ENCODE measurements at places on chromosomes 3 and 15.

DNA sequence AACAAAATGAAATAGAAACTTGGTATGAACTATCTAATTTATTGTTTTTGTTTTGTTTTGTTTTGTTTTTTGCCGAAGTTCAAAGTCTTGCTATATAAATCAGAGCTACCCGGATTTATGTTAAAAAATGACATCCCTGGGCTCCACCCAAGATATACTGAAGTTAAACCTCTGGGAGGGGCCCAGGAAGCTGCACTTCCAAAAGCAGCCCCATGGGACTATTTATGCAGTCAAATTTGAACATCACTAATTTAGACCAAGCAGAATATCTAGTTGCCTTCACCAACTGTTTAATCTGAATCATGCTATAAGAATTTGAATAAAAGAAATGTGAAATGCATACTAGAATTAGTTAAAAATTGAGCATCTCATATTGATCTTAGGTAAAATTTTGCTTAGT lies 32.2 kb downstream of the PEX5L start:
- DNase-seq = no peak

DNA sequence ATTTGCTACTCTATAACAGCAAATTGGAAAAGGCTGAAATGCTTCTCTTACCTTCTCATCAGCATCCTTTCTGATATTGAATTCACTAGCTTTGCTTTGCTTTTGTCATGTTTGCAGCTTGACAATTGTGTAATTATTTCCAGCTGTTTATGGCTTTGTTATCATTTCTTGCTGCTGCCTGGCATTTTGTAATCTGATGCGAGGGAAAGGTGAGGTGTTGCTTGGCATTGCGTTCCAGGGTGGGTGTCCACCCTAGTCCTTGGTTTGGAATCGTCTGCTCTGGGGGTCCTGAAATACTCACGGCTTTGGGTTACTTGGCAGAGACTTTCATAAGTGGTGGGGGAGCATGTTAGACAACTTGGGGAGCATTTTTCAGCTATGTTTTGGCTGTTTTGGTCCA lies 2.9 kb downstream of the CACNA2D3 start:
- DNase-seq = no peak

DNA sequence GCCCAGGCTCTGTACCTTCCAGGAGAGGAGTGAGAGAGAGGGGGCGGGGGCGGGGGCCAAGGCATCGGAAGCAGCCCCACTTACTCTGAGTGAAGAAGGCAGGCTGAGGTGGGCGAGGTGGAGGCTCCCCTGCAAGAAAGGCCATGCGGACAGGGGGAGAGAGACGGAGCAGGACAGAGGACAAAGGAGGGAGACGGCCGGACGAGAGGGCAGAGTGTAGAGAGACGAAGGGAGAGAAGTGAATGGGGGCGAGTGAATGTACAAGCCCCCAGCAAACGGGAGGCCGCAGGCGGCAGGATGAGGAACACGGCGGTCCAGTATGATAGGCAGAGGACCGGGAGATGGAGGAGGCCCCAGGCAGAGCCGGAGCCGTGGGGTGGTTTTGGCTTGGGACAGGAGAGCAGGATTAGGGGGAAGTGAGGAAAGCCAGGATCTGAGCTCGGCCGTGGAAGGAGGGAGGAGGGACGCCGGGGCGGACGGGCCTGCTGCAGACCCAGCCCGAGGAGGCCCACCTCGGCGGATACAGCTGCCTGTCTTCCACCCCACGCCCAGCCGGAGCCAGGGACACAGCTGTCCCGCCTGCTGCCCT lies 38.8 kb downstream of the TNK2 start:
- DNase-seq = no peak

DNA sequence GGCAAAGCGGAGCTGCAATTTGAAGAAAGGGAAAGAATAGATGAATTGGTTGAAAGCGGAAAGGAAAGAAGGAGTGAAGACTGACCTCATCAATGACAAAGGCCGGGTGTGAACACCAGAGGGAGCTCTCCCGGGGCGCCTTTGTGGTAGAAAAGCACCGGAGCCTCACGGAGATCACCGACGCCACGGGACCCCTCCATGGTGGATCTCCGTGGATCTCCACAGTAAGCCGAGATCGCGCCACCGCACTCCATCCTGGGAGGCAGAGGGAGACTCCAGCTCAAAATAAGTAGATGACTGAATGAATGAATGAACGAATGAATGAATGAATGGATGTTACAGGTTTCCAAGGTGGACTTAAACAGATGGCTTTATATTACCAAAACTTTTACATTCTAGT lies 25.0 kb downstream of the GPR160 start:
- DNase-seq = no peak

GRCh38 chr3:133943639-133944141 lies 48.0 kb upstream of the RAB6B start:
- peak; percentile 91 for DNase-seq

- DNase-seq = no peak
Measured at GRCh38 chr3:111335512-111336303, 206.3 kb upstream of the CD96 start.

GRCh38 chr15:61393524-61393923 lies 164.4 kb upstream of the RORA start:
- no peak for DNase-seq

DNA sequence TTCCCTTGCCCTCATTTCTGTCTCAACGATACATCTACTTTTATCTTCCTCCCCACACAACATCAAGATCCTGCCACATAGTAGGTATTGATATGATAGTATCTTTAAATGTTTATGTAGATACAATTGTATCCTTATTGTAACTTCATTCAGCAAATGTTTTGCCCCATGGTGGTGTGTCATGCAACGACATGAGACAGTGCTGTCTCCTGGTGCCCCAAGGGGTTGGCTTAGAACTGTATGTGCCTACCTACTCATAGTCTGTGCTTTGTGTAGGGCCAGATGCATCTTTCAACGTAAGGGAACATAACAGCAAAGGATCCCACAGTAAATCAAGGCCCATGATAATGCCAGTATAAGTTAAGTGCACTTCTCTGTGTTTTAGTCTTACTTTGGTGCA lies 2.8 kb upstream of the CD47 start:
- DNase-seq = no peak

- DNase-seq = no peak
Measured at GRCh38 chr15:99752556-99752955, 19.3 kb upstream of the LYSMD4 start.

GRCh38 chr15:60081976-60082375 lies 77.9 kb downstream of the FOXB1 start:
- DNase-seq = no peak

GRCh38 chr15:58214591-58215340 lies 76.6 kb downstream of the AQP9 start:
- no peak for DNase-seq

DNA sequence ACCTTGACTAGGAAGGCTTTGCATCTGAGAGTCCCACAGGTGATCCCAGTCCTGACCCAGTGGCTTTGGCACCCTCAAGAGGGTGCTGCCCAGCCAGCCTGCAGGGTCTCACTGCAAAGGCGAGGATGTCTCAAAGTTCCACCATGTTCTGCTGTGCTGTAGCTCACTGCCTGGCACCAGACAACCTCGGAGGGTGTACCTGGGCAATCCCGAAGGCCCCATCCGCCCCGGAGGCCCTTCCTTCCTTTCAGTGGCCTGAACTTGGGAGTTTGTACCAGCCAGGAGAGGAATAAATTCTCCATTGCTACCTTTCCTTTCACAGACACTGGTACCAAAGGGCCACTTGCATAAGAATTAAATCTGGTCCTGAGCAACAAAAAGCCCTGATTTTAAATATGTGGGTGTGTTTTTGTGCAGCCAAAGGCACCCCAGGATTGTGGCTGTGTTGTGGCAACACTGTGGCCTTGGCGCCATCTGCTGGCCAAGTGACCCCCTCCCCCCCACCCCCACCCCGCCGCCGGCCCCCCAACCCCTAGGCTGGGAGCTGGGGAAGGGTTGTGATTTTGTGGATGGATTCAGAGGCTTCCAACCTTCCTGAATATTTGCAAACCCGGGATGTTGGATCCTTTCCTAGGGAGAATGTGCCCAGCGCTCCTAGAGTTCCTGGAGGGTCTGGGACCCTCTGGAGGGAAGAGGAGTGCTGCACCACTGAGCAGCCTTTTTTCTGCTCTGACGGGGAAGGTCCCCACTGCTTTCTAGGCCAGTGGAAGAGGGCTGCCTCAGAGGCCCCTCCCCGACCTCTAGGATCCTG lies 9.7 kb upstream of the PTPN23 start:
- peak; percentile 18 for DNase-seq

DNA sequence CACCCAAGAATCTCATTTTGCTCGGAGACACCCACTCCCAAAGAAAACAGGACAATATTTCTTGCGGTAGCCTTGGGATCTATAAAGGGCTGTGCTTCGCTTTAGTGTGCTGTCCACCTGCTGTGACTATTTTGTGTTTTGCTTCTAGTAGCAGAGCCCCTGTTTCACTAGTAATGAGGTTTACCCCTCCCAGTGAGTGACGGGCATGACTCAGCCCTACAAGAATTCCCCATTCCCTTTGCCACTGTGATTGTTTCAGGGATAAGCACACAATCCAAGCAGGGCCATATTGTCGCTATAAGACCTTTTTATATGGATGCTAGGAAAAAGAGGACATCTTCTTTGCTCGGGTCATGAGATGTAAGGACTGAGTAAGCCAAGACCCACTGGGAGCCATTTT lies 62.5 kb upstream of the FOXB1 start:
- DNase-seq = no peak

DNA sequence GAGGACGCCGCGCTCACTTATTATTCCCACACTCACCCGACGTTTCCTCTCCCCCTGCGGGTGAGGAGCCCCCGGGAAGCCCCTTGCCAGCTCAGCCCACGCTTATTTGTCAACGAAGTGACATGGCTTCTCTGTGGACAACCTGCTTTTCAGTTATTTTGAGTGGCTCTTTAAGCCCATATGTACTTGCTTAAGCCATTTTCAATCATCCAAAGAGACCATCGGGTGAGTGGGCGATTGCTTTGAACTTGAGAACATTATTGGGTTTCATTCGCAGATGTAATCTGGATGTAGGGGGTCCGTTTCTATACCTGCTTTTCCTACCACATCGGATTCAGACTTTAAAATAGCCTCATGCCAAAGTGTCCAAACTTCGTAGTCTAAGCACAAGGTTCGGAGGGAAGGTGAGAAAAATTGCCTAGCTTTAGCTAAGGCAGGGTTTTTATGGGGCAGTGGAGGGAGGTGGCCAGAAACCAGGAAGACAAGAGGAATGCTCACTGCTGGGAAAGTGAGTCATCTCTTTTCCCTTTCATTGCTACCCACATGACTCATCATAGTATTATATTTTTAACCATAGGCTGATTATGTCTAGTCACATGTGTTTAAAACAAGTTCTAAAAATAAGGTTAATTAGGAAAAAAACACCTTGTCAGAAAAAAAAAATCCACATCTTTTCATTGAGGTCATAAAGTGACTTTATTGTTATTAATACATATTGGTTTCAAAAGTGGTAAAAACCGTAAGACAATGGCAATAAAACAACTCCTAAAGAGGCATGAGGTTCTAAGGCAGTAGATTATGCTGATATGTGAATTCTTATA lies 773.1 kb upstream of the NR2F2 start:
- peak; percentile 94 for DNase-seq

DNA sequence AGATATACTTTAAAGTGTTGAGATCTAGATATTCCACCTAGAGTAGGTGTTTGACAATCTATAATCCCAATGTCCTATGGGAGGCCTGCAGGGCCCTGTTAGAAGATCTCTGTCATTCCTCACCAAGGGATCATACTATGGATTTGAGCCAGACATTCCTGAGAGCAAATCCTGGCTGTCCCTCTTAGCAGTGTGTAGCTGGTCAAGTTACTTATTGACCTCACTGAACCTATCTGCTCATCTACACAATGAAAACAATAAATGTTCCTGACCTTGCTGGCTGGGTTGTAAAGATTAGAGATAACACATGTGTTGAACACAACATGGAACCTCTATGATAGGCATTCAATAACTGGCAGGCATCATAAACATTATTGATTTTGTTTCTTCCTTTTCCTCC lies 265.6 kb upstream of the ATP11B start:
- no peak for DNase-seq

GRCh38 chr3:184656829-184657681 lies 54.8 kb downstream of the MAGEF1 start:
- peak; percentile 92 for DNase-seq

GRCh38 chr3:87047852-87048251 lies 56.9 kb upstream of the VGLL3 start:
- no peak for DNase-seq

DNA sequence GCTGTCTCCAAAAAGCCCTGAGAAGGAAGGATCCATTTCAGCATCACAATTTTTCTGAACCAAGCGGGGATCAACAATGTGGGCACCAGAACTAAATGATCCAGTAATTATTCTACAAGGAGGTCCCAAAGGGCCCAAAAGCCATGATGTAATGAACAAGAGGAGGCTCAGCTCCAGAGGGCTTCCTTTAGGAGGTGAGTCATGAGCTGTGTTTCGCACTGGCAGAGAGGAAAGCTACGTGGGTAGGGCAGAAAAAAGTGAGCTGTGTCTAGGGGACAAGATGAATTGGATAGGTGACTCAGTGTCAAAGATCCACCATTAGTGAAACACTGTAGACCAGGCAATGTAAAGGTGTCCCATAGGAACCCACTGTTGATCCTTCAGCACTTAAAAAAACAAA lies 113.4 kb downstream of the RORA start:
- no peak for DNase-seq

GRCh38 chr3:12186515-12187286 lies 28.0 kb upstream of the TIMP4 start:
- DNase-seq = no peak

DNA sequence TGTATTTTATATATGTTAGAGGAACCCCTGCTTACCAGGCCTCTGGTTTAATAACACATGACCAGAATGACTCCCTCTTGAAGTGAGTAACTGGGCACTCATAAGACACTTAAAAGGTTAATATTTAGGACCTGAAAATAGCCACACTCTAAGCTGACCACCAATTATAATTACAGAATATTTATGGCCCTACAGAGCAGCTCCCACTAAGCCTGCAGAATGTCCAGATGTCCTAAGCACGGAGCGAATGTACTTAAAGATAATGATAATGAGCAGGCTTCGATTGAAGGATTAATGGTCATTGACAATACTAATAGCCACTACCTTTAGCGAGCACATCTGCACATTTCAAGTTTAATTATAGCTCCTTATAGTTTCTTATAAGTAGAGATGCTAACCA lies 22.8 kb upstream of the KCTD6 start:
- no peak for DNase-seq

GRCh38 chr15:71547011-71547410 lies 263.3 kb upstream of the NR2E3 start:
- peak; percentile 33 for DNase-seq

- no peak for DNase-seq
Measured at GRCh38 chr3:70249509-70250160, 62.8 kb downstream of the MDFIC2 start.

DNA sequence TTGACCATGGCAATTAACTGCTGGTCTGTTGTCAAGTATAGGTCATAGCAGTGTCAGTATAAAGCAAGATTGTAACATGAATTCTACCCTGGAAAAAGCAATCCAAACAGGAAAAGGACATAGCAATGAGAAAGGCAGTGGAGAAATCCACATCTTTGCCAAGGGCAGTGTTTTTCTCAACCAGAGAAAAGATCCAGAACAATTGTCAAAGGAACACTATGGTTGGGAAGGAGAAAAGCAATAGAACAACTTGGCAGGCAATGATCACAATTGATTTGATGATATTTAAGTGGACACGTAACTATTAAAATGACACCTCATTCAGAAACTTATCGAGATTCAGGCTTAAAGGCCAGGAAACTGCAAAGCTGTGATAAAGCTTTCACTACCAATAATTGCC lies 271.1 kb downstream of the DIPK2A start:
- DNase-seq = no peak
